ENCODE measurements at places on chromosomes 16 and 17.
A peak's percentile ranks its signal among the peaks of the same experiment; 100 is the strongest.

DNA sequence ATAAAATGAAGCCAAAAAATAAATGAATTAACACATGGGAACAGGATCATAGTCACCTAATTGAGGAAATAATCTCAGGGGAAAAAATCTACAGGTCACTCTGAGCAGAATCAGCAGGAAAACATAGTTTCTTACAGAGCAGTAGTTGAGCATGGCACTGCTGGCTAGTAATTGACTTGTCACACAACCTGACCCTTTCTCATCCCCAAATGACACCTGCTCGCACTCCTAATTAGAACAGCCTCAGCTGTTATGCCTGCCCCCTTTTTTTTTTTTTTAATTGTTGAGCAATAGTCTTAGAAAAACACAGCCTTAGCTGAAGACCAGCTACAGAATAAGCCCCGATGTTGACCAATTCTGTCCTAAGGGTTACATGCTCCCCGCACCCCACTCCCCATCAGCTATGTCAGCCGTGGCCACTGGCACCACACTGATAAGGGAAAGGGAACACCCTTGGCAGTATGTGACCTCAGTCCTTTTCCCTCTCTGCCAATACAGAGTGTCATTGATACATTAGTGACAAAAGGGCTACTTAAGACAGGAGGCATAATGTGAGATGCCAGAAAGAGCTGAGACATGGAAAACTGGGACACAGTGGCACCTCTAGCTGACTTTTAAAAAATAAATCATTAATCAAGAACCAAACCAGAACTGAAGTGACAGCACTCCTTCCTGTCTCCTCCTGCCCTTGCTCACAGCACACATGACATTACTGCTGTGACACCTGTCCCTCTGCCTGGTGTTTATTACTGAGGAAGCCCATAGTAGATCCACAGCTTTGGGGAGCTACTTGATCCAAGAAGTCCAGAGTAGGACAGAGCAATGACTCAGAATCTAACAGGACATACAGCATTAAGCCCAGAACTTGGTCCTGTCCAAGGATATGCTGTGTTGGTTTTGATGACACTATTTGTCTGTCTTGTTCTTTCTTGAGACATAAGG lies 41.7 kb downstream of the WDR59 start:
- DNase-seq = no peak

DNA sequence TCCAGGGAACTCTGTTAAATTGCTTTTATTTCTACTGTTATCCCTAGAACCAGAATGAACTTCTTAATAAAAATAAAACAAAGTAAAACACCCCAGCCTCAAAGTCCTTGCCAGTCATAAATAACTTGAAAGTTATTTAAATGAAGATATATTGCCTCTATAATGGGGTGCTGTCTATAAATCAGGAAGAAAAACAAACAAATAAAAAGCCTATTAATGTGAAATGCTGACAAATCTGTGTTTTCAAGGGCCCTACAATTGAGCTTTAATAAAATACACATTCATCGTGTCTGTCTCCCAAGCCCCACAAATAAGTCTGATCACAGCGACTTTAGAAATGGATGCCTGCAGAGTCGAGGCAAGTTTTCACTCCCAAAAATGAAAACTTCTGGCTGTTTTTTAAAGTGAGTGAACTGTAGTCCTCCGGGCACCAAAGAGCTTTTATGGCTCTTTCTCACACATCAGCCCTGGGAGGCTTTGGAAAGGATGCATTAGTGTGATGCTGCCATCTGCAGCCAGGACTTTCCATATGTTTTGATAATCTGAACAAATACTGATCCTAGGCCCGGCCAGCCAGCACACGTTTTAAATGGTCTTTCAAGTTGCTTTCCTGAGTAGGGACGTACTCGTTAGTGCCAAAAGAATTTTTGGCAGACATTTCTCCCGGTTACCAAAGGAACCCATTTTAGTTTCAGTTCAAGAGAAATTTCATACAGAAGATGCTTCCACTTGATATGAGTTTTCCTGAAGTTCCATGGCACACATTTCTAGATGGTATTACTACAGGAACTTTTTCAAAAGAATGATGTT lies 16.3 kb downstream of the NACA2 start:
- DNase-seq = peak; percentile 26

- peak; percentile 68 for DNase-seq
Measured at GRCh38 chr17:45021607-45022287, 29.7 kb downstream of the DCAKD start.

DNA sequence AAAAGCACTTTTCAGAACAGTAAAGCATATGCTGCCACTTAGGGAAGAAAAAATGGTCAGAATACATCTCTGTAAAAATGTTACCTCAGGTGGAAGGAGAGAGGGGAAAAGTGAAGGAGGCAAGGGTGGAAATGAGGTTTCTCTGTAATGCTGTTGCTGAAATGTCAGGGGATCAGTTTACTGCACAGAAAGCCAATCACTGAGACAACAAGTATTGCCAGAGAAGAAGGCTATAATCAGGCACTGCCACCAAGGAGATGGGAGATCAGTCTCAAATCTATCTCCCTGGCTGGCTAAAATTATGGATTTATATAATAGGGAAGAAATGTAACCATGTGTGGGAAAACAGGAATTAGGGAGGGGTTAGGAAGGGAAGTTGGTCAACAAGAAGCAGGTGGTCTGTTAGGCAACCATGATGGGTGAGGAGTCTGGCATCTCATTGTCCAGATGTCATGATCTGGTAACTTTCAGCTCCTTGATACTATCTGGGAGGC lies 27.7 kb upstream of the GUCY2D start:
- DNase-seq = no peak

- DNase-seq = no peak
Measured at GRCh38 chr16:1395444-1396031, 19.0 kb downstream of the UNKL start.

DNA sequence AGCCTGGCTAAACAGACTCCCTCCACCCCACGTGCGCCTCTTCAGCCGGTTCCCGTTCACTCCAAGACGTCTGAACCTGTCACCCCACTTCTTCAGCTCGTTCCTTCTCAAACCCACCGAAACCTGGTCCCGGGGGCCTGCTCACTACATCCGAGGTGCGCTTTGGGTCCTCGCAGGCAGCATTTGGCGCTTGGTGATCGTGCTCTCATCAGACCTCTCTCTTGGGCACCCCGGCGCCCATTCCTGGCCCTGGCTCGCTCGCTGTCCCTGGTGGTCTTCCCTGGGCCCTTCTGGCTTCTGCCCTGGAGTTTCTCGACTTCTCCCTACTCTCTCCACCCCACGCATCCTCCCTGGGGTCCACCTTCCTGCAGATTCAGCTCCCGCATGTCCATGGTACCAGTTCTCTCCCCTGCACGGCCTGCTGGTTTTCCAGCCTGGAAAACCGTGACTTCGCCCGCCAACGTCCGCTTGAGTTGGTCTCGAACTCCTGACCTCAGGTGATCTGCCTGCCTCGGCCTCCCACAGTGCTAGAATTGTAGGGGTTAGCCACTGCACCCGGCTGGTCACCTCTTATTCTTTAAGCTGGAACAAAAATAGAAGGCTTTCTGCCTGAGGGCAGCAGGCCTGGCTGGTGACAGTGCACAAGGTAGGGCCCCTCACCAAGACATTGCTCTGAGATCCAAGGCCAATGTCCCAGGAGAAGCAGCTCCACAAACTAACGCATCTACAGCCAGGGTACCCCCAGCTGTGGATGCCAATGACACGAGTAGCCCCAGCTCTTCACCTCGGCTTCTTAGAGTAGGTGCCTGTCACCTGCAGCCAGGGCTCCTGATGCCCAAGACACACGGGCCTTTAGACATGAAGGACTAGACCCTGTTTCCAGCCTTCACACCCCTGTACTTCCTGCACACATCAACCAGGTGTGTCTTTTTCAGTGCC lies 1.1 kb upstream of the MEAK7 start:
- DNase-seq = no peak

DNA sequence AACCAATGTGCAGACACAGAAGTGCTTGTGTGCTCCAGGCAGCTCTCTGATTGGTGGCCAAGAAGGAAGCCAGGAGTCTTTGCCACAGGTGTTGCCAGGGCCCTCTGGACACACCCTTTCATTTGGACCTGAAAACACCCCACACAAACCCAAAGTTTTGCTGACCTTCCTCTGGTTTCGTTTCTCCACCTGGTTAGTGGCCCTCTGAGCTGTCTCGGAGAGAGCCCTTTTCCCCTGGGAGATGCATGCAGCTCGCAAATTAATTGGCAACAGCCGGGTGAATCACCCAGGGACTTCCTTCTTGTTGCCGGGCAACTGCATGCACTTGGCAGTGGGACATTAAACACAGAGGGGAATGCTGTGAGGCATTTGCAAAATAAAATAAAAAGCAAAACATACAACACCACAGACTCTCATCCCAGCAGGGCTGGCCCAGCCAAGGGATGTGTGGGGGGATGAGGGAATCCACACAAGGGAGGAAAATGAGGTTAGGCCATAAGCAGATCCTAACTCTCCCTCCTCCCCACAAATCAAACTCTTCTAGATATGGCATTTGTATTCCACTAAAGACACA lies 286.6 kb downstream of the SOX9 start:
- peak; percentile 95 for DNase-seq

DNA sequence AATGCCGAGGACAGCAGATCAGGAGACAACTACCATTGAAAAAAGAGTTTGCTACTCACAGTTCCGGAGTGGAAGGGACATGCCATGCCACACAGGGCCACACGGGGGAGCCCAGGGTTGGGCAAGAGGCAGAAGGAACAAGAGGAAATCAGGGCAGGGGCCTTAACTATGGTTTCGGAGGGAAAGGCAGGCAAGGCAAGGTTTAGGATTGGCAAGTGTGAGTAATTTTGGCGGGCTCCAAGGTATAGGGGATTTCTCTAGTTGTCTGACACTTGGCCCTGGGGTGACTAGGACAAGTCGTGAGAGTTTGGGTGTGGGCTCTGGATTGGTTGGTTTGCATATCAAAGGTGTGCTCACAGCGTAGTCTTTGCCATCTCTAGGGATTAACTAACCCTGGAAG lies 27.0 kb upstream of the NTN1 start:
- DNase-seq = peak; percentile 70

DNA sequence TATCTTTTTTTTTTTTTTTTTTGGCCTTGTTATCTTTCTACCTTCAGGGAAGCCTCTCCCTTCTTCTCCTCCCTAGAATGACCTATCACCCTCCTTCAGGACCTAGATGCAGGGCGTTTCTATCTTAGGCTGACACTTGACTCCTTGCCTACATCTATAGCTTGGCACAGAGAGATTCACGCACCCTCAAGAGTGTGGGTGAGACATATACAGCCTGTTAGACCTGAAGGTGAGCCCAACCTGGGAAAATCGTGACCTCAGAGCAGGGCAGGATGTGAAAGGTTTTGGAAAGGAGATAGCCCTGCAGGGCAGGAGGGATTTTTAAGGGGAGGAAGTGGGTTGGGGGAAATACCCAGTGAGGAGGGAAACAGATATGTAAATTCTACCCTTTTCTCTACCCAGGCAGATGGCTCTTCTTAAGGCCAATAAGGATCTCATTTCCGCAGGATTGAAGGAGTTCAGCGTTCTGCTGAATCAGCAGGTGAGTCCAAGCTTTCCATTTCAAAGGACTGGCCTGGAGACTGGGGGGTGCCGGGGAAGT lies at the start of gene AHSP:
TSS of gene AHSP (plus strand) at position 167 of the 541 bp plus-strand sequence. CDS start at position 407, 240 bp downstream.
- no peak for DNase-seq

GRCh38 chr16:54585094-54585997 lies 298.8 kb upstream of the IRX3 start:
- no peak for DNase-seq

DNA sequence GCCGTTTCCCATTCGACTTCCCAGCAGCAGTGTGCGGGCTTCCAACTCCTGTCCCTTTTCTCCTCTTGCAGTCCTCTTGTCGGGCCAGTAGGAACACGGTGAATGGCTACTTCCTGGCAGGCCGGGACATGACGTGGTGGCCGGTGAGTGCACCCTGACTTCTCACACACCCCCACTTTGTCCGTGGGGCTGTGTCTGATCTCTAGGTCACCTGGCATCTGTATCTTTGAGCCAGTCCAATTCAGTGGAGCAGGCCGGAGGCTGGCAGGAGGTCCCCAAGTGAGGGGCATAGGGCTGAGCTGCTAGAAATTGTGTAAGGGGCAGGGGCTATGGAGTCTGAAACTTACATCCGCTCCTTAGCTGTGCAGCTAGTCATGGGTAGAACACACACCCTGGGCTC lies 6.6 kb downstream of the SLC5A10 start:
- DNase-seq = no peak

GRCh38 chr16:24700549-24701392 lies 28.7 kb upstream of the TNRC6A start:
- peak; percentile 79 for DNase-seq

DNA sequence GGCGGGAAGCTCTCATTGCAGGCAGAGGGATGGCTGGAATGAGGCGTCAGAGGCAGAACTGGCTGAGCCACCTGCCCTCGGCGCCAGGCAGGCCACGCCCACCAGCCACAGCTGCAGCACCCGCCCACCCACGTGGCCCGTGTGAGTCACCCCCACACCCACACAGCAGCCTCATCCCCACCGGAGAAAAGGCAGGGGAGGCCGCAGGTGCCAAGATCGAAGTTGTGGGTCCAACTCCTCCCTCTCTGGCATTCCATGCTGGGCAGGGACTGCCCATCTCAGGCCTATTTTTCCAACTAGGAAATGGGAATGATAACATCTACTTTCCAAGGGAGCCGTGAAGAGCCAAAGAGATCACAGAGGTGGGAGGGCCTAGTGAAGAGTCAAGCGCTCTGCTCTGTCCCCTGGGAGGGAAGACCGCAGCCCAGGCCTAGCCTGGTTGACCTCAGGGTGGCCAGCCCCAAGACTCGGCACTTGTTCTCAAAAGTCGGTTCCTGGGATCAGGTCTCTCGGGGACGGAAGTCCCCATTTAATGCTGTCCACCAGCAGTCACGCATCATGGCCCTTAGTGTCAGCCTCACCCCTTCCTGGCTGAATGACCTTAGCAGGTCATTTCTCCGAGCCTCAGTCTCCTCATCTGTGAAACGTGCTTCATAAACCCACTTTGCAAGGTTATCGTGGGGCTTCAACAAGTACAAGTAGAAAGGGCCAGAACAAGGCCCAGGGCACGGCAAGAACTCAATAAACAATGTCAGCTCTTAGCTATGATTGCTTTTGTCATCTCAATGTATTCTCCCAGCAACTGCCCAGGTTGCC lies at the start of gene TRPV3:
TSS of gene TRPV3 (minus strand) at position 45 of the 816 bp plus-strand sequence. CDS start 2,962 bp downstream, outside the sequence.
- DNase-seq = no peak

- DNase-seq = no peak
Measured at GRCh38 chr17:31623990-31624389, 232.5 kb downstream of the RAB11FIP4 start.

DNA sequence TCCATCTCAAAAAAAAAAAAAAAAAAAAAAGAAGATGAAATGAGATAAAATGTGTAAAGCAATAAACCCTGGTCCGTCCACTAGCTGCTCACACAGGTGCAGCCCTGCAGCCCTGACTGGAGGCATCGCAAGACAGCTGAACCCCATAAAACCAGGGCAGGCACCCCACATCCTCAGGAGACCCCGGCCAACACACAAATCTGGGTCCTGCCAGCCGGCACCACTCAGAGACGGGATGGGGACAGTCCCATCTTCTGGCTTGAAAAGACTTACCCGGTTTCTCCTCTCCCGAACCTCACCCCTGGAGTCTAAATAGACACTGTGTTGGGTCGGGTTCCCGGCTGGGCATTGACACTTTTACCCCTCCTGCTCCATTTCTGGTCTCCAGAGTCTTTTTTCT lies 52.7 kb upstream of the TNRC6C start:
- no peak for DNase-seq

- no peak for DNase-seq
Measured at GRCh38 chr16:80125677-80126076, 415.1 kb upstream of the DYNLRB2 start.
